ENCODE measurements at places on chromosomes 16 and 17.

DNA sequence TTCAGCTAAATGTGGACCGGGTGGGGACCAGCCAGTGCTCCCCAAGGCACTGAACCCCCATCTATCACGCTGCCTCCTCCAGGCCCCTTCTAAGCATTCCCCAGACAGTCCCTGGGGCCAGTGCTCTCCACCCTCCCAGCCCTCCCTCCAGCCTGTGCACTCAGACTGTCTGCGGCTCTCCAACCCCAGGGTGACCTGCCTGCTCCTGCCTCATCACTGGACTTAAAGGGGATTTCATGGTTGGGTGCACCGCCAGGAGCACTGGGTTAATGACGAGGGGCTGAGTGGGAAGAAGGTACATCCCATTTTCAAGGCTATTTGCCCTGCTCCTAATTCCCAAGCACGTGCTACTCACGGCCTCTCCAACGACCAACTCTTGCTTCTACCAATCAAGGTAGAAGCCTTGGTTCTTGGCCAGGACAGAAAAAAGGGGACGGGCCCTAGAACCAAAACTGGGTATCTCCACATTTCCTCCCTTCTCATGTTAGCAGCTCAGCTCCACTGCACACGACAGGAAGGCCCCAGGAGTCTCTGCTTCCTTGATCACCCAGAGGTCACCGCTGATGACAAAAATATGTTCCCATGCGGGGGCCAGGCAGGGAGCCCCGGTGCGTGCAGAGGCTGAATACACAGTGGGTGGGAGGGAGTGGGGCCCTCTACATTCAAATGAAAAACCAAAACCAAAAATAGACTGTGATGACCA lies 3.5 kb upstream of the ABR start:
- no peak for DNase-seq

DNA sequence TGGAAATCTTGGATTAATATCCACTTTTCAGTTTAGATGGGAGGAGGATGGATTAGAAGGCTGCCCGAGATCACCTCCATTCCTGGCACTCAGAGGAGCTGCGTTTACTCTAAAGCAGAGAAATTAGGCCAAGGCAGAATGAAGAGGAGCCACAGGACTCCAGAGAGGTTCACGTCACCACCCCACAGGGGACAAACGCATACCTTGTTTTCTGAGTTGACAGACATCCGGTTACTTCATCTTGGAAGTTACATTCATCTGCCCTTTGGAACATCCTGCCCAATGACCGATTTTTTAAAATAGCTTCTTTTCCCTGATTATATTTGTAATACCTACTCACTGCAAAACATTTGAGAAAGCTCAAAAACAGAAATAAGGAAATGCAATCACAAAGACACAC lies 220.0 kb downstream of the SOX9 start:
- DNase-seq, result no peak

DNA sequence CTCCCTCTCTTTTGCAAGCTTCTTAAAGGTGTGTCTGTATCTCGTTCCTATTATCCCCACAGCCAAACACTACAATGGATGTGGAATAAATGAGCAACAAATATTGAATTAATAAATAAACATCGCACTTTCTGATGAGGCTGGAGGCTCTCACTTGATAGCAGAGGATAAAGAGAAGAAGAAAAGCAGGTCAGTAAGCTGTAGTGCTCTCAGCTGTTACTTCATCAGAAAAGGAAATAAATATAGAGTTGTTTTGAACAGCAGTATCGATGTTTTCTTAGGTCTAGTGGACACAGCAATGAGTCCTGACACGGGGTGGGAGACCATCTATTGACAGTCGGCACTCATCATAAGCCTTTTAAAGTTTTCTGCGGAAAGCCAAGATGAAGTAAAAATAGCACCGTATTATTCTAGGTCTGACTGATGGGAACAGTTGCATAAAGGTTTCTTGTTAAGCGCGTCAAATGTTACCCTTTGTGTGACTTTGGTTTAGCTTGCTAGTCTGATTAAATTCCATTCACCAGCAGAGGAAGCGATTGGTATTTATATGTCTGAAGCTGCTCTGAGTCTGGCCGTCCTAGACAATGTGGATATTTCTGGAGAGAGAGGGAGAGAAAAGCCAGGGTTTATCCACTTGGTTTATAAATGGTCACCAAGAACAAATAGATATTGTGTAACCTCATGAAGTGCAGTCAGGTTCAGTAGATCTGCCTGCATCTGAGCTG lies 646.1 kb downstream of the CDH11 start:
- DNase-seq, result no peak

GRCh38 chr17:230395-230770 lies 48.9 kb upstream of the DOC2B start:
- no peak for DNase-seq

DNA sequence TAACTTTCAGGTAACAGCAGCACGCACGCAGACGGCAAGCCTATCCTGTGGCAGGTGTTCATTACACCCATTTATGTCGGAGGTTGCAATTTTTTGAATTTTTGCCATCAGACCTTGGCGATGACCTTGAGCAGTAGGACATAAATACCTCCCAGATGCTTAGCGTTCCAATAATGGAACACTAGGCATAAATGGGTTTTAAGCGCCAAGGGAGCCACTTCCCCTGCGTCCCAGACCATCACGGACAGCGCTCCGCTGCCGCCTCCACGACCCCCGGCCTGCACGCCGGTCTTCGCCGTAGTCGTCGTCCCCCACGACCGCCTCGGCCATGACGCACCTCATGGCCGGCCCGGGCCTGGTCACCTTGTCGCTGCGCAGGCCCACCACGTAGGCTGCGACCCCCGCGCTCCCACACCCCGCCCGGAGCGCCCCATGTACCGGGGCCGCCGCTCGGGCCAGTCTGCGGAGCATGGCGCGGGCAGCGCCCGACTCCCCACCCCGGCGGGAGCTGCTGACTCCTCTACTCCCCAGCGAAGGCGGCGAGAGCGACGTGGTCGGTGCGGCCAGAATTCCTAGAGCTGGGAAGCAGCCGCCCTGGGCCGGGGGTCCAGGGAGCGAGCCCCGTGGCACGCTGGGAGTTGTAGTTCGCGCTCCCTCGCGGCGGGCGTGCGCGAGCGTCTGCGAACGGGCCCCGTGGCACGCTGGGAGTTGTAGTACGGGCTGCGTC lies 22.7 kb downstream of the TMEM235 start:
- DNase-seq, result peak; percentile 74

- no peak for DNase-seq
These were observed 40.8 kb downstream of the HS3ST3A1 start for GRCh38 chr17:13560935-13561334.

DNA sequence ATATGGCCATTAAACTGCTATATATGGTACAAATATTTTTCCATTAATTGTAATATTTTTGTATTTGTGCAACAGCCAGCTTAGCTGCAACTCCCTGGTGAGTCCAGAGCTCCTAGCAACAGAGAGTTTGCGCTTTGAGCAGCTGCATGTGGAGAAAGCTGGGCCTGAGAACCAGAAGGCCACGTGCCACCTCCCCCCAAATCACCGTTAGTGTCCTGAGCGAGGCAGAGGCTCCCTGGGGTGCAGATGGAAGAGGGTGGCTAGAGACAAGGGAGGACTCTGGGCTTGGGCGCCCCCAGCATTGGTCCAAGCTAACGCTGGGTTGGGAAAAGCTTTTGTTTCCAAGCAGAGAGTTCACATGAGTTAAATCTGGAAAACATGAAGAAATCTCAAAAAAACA lies 41.6 kb downstream of the HSBP1 start:
- DNase-seq, result no peak

Data from central memory CD4-positive, alpha-beta T cell (primary cell).